ENCODE measurements at places on chromosomes 7 and 10.

DNA sequence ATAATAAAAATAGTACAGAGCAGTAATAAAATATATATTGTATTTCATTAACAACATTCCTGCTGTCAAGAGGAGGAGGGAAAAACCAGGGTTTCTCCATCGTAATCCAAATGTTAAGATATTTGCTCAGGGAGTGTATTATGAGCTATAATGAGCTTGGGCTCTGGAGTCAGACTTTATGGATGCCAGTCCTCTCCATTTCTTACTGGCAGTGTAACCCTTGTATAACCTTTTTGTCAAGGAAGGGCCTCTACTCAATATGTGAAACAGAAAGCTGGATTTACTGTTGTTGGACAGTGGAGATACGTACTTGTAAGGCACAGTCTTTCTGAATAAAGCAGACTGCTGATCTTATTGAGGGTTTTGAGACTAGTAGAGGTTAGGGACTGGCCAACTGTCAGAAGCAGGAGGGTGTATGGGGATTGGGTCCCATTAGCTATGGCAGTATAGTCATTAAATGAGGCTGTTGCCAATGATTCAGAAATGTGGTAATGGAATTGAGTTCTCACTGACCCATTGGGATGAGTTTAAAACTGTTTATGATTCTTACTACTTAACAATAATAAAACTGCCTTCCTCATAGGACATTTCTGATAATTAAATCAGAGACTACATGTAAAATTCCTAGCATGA, 56.5 kb downstream of the ZNF277 start:
- no peak for DNase-seq

DNA sequence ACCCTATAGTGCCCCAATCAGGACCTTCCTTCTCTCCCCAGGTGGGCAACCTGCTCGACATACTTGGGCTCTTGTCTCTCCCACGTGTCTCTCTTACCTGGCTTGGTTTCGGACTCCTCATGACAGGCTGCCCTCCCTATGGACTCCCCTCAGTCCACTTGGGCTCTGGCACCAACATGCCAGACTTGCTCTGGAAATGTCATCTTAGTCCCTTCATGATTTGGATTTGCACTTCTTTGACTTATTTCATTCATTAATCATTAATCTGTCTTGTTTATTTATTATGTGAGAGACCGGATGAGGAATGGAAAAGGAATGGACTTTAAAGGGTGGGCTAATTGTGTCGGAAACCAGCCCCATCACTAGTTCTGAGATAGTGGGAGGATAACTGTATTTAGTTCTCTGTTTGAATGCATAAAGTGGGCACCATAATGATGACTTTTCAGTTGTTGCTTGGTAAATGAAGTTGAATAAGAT, 108.0 kb downstream of the SND1 start:
- DNase-seq: no peak

GRCh38 chr7:112990624-112991023, 96.0 kb downstream of the GPR85 start:
- DNase-seq: no peak

- DNase-seq: no peak
Observed at GRCh38 chr10:51857305-51857704, 157.9 kb upstream of the CSTF2T start.

DNA sequence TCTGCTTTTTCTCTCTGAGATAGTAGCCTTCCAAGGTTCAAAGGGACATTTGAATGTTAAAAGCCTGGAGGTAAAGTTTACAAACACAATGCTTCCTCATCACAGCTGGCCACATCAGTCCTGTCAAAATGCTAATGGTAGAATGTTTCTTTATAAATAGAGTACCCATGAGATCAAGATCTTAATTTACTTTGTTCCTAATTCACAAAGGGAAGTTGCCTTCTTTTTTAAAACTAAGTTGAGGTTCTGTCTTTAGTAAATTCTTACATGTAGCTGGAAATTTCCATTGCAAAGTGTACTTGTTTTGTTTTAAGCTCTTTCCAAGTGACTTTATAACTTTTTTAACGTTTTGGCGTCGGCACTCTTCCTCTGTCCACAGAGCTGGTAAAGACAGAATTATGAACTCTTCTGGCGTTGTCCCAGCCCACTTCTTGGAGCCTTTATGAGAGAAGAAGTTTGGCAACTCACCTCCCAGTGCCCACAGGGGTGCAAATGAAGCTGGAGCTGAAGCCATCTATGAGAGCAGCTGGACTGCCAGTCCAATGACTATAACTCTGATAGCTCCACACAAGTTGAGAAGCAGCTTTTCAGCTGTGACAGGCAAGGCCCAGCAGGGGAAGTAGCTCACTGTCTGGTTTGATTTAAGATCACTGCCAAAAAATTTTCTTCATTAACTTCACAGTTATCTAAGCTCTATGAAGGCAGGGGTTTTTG, 23.3 kb downstream of the FZD1 start:
- DNase-seq: no peak

- DNase-seq: no peak
Observed at GRCh38 chr10:114547514-114547913, 110.6 kb downstream of the ABLIM1 start.

DNA sequence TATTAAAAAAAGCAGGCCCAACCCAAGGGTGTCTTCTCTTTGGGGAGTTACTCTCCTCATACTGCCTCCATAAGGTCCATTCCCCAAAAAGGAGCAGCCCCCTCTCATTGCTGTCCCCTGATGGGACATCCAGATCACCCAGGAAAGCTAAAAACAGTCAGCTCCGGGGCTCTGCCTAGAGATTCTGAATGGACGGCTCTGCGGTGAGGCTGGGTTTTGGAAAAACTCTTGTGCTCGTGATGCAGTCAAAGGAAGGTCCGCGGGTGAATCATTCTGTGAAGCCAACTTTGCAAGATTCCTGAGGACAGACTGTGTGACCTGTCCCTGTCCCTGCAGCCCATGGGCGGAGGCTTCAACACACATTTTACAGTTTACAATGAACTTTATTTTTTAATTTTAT, 351.5 kb downstream of the TYW1 start:
- DNase-seq: no peak

DNA sequence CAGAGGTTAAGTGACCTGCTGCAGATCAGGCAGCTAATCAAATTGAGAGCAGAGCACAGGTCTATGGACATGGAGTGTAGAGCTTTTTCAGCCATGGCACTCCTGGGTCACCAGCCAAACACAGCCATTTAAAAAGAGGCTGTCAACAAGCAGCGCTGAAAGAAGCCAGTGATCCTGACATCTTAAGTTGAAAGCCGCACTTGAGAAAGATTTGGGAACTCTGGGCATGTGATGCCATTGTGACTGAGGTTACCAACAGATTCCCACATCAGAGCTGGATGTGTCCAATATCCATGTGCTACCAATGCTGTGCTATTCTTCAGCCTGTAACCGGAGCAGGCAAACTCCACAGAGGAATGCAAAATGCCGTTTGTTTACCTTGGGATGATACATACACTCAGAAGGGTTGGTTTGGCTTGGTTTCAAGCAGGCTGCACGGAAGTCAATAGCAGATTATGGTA, 56.2 kb upstream of the ABLIM1 start:
- DNase-seq: no peak

DNA sequence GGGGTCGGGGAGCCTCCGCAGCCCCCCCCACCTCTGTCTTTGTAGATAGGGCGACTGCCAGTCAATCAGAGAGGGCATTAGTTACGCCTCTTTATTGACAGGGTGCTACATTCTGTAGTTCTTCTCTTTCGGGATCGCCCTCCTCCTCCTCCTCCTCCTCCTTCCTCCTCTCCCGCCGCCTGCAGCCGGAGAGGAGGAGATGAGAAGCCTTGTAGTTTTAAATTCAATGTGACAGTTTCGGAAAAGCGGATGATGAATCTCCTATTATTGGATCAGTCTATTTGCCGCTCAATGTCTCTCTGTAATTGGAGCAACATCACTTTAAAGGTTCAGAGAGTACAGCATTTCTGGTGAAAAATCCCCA, 587 bp upstream of the UNCX start:
- no peak for DNase-seq

DNA sequence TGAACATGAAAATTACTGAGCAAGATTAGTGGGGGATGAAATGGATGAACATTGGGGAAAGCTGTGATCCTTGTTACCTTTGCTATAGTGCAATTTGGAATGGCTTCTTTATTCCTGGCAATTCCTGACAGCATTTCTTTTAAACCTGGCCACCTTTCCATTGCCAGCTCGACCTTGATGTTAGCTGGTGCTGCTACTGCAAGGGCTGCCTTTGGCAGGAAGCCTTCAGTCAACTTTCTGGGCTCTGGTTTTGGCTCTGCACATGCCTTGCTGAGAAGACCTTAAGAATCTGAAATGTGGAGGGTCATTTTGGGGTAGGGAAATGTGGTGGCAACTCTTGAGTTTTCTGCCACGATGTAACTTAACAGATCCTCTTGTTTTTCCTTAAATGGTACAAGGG, 64.7 kb downstream of the KAT6B start:
- no peak for DNase-seq

- peak; percentile 68 for DNase-seq
Observed at GRCh38 chr10:31930023-31930751, 1.6 kb upstream of the ARHGAP12 start.

- no peak for DNase-seq
Observed at GRCh38 chr7:41187322-41187721, 515.6 kb downstream of the INHBA start.

GRCh38 chr7:133293384-133294160, 40.7 kb downstream of the EXOC4 start:
- DNase-seq: no peak

DNA sequence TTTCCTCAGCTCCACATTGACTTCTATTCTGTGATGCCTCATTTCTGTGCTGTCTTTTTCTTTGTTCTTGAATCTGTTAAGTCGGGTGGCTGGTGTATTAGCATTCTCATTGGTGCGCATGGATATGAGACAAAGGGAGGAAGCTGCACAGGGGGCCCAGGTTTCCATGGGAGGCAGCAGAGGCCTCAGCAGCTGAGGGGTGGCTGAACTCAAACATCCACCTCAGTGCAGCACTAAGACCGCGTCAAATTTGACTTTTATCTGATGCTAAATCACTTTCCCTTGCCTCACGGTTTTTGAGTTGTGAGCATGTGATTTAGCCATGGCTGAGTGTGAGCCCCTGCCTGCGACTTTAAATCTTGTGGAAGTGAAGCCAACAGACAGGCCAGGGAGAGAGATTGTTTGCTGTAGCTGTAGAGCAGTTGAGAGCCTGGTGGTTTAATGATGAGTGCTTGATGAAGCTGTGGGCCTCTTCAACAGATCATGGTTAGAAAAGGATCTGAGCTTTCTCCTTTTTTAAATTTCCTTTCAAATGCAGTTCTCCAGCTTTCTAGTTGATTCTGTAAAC, 193.3 kb upstream of the ZNF804B start:
- no peak for DNase-seq

DNA sequence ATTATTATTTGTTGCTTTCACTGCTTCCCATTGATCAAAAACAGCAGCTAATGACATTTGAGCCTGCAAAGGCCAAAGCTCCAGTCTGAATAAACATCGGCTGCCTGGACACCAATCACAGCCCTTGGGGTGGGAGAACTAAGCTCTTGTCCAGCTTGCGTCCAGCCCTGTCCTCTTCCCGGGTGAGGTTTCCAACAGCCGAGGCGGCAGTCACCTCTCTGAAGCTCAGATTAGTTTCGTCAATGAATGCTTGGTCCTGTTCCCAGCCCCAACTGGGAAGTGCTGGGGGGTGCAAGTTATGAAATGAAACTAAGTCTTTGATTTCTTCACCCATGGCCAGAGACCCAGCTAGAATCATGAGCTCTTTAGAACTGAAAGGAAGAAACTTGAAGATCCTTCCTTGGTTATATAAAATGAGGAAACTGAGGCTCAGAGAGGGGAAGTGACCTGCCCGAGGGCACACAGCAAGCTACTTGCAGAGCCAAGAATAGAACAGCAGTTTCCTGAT, 114.0 kb upstream of the TCF7L2 start:
- DNase-seq: no peak

GRCh38 chr10:93357680-93358079, 124.5 kb downstream of the MYOF start:
- peak; percentile 30 for DNase-seq
